CD8-positive, alpha-beta memory T cell (primary cell): ENCODE measurements at places on chromosomes 1 and 21. TPM values are rescaled to one million over a fixed set of nuclear protein-coding genes. Genes with fewer than 3 reads are reported as not detected.

DNA sequence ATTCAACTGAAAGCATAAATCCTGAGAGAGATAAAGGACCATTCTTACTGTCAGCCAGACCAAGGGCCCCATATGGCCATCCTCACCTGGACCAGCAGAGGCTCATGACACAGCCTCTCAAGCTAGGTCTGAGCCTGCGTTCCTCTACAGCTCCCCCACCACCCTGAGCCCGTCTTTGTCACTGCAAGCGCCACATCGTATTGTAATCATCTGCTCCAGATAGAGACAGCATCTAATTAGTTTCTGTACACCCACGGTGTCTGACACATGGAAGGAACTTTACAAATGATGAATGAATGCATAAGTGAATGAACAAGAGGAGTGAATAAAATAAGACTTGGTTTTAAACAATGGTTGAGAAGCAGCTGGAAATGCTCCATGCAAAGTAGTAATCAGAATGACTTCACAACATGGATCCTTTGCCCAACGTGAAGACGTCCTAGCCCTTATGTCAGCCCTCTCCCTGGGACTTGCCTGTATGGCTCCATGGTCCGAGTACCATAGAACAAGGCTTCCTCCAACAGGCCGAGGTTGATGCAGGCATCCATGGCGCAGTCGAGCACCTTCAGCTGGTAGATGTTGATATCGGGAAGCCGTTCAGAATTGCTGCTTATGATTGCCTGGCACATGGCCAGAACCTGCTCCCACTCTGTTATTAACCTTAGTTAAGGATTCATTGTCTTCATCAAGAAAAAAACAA lies 648.9 kb downstream of the SMYD3 start:
- no peak for DNase-seq

DNA sequence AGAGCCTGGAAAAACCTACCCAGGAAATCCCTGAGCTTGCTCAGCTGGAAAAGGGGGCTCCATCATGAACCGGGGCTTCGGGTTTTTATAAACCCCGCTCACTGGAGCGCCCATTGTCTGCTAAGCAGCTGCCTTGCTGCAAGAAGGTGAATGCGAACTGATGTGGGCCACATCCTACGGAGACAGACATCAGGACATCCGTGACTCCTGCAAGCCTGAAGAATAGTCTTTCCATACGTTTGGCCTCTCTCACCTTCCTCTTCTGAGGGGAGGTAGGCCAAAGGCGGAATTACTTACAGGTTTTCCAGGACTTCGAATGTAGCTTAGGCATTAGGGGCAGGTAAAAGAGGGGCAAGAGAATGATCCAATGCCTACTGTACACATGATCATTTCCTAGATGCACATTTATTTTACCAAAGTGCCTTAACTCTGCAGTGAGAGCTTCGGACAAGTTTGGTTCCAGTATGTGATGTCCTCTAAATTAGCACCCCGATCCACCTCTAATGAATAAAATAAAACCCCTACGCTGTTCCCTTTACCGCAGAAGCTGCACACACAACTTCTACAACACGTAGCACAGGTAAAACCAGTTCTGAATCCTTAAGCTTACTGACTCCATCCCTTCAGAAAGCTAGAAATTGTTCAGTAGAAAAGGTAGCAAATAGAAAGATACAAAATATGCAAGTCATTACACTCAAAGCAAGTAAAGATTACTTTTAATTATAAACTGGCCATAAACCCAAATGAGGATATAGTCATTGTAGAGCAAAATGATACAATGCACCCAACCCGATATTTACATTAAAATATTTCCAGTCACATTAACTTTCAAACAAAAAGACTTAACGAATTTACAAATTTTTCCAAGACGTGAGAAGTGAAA lies 866 bp upstream of the SORT1 start:
- no peak for DNase-seq

GRCh38 chr1:47883963-47884362 lies 113.2 kb downstream of the TRABD2B start:
- DNase-seq = no peak

DNA sequence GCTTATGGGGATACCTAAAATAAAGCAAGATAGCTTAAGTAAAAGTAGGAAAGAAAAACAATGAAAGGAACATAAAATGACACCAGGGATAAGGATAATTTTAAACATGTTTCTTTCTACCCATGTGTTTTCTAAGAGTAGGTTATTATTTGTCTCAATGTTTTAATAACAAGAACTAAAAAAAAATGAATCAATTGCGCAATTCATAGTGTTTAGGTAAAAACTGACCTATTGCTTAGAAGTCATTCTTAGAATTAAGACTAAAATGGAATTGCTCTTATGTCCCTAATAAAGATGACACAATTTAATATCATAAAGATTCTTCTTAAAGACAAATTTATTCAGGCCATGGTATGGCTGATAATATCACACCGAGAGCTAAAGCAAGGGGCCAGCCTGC lies 58.0 kb upstream of the COL24A1 start:
- no peak for DNase-seq

DPH5 gene
- total RNA-seq = 68.6 TPM

TSPEAR gene
- total RNA-seq = not detected

DNA sequence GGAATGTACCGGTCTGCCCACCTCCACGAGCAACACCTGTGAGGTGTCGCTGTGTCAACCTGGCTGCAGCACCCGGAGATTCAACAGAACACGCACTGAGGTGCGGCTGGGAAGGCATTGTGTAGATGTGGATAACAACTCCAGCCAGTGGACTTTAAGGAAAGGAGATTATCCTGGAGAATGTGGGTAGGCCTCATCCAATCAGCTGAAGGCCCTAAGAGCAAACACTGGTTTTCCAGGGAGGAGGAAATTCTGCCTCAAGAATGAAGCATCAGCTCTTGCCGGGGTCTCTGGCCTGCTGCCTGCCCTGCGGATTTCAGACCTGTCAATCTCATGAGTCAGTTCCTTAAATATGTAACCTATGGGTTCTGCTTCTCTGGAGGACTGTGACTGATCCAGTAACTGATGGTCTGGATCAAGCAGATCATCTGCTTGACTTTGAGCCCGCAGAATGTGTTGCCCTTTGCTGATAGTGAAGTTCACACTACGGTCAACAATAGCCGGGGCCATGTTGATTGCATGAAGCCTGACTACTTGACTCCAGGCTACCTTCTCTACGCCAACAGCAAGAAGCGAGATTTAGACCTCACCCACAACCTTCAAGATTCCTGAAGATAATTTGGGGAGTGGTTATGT lies 15.9 kb upstream of the PRDM15 start:
- DNase-seq = no peak

DNA sequence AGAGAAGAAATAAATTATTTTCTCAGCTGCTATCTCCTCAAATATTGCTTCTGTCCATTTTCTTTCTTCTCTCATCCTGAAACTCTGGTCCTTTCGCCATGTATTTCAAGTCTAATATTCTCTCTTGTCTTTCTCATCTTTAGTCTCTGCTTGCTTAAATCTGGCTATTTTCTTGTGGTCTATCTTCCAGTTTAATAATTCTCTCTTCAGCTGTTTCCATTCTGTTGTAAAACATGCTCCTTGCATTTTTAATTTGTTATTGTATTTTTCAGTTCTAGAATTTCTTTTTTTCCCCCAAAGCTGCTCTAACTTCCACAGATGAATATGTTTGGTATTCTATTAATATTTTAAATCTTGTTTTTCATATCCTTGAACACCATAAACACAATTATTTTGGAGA lies 70.1 kb upstream of the TMPRSS2 start:
- DNase-seq = no peak

CPT2 gene
- total RNA-seq = 21.4 TPM

DNA sequence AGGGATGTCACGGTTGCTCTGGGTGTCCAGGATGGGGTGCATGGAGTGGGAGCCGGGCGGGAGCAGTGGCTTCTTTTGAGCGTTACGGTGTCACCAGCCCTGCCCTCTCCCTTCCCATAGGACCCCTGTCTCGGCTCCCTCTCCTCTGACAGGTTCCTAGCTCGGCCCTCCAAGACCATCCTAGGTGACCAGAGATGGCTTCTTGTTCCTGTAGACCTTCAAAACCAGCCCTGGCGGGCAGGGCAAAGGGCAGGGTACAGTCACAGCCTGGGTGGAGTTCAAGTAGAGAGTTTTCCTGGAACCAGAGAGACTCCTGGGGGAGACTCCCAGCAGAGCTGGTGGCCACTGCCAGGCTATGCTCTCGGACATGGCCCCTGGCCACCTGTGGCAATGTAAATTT lies 345.6 kb upstream of the AJAP1 start:
- no peak for DNase-seq

BSND gene
- not detected for total RNA-seq

DNA sequence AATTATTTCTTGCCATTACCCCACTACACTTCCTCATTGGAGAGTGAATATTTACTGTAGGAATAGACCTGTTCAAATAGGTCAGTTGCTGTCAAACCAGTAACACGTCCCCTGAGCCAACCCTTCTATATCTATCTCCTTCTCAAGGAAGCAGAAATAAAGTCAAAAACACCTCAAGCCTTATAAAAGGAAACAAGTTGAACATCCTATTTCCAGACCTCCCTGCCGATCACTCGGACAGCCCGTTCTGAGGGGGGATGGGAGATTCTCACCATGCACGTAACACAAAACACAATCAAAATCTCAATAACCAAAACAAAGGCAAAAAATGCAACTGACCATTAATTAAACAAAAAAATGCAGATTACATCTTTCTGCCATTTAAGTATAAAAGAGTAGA lies 121.5 kb upstream of the KRTAP19-8 start:
- DNase-seq = no peak

- no peak for DNase-seq
Observed at GRCh38 chr1:238991765-238992495, 394.4 kb upstream of the CHRM3 start.

DNA sequence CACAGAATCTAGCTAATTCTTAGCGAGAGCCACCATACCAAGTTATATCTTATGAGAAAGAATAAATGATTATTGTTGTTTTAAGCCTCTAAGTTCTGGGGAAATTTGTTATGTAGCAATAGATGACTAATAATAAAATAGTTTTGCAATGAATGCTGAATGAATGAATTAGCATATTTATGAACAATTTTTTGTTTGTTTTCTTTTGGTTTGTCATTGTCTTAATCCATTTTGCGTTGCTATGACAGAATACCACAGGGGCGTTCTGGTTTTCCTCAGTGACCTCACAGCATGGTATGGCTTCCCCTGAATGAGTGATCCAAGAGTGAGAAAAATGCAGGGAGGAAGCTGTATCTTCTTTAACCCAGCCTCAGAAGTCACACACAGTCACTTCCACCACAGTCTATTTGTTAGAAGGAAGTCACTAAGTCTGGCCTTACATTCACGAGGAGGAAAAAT lies 53.8 kb upstream of the HPDL start:
- no peak for DNase-seq

- DNase-seq = no peak
Observed at GRCh38 chr1:115830963-115831362, 10.0 kb downstream of the NHLH2 start.

HRNR gene
- total RNA-seq = not detected

GRCh38 chr21:41819236-41819855 lies 52.5 kb upstream of the RIPK4 start:
- DNase-seq = no peak

GRCh38 chr1:96596226-96596922 lies 125.2 kb upstream of the PTBP2 start:
- no peak for DNase-seq

GRCh38 chr1:203116091-203116820 lies 11.3 kb upstream of the ADORA1 start:
- no peak for DNase-seq

UBXN10 gene
- 0.50 TPM for total RNA-seq

DNA sequence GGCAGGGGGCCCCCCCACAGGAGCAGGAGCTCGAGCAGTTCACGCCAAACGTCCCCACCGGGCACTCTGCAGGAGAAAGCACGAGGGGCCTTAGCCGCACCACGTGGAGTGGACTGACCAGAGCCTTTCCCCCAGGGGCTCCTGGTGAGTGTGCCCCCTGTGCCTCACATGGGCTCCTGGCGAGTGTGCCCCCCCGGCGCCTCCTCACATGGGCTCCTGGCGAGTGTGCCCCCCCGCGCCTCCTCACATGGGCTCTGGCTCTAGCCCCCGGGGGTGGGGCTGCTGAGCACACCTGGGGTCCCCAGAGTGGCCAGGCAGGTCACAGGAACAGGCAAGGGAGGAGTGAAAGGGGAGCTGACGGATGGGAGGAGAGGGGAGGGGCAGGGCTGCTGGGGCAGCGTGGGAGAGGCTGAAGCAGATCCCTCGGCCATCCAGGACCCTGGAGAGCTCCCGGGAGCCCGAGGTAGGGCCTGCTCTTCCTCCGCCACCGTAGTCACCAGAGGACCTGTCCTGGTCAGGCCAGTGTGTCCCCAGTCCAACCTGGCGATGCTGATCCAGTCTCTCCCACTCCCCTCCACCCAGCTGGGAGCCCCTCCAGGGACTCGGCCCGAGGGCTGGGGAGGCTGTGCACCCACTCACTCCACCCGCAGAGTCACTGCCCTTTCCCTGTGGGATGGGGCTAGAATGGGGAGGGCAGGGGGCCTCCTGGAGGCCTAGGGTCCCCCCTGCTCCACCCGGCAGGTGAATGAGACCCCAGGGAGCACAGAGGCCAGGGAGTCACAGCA lies 47.6 kb downstream of the ARHGEF16 start:
- no peak for DNase-seq

GRCh38 chr1:109024646-109025045 lies 17.3 kb downstream of the WDR47 start:
- DNase-seq = no peak
